C1 segment of cervical spinal cord (tissue), 14 donors: ENCODE measurements at places on chromosomes 11 and 22.

GRCh38 chr22:25554238-25554671 lies 10.2 kb upstream of the GRK3 start:
- DNase-seq = no peak

DNA sequence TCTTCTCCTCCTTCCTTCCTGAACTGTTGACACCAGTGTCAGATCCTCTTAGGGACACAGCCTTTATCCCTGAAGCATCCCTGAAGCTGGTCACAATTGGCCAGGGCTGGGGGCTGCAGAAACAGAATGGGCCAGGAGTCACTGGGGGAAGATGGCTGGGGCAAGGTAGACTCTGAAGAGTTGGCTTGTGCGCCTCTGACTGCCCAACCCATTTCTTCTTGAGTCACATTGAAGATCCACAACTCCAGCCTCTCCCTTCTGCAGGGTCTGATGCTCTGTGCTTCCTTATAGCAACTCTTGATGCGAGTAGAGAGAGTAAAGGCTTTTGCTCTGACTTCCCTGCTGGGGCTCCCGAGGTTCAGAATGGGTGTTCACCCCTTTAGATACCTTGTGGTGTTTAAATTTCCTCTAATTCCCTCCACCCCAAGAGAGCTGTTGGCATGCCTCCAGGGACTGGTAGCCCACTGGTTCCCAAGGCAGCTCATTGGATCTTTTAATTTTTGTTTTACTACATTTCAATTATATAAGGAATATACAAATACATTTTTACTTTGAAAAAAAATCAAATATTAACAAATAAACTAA lies 13.4 kb downstream of the PRDM11 start:
- no peak for DNase-seq

GRCh38 chr11:14584035-14584363 lies 59.6 kb upstream of the PDE3B start:
- no peak for DNase-seq

DNA sequence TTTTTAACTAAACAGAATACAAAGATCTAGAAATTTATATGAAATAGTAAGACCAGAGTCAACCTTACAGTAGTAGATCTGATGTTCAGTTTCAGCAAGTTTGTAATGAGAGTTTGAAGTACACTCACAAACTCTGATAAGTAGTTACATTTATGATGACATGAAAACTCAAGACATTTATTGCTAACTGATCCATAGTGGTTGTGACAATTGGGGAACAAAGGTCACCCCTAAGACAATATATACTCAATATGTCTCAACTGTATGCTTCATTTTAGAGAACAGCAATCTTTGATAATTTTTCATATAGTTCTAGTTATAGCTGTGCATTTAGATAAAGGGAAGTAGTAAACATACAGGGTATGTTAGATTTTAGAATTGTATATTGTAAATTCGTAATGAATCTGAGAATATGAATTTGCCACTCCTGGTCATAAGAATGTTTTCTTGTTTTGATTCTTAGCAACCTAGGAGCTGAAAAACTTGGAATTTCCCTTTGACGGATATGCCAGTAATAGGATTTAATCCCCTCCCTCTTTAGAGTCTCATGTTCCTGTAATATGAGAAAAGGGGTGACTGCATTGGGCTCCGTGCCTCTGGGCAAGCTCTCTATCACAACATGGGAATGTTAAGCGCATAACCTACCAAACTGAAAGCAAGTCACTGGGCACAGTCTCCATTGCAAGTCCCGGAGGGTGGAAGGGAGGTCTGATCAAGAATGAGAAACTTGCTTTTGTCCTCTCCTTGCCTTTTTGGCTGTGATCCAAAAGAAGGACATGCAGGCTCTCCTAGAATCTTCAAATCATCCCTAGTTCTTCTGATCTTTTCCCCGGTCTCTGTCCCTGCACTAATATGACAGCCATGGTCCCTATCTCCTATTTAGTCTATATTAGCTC lies 11.4 kb downstream of the OR10D3 start:
- no peak for DNase-seq

DNA sequence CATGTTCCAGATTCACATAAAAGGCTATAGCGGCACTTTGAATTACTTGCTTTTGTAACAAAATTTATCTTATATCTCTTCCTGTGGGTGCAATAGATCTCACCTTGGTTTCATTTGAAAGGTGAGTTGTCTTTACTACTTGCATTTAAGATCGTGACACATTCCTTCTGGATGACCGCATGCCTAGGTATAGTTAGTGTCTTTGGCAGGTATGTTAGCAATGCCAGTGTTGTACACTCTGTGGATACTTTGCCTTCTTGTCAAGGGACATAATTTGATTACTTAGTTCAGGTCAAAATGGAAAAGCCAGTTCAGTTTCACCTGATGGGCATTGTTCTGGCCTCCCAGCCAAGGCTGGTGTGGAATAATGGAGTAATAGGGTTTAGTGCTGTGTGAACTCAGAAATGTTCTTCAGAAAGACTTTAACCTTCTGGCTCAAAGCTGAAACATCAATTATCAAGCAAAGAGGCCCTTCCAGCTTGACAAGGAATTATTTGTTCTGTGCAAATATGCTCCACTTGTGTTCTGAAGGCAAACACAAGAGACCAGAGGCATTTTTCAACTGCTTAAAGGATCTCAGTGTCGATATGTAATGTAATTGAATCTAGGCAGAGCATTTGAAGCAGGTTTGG lies 64.6 kb downstream of the AMOTL1 start:
- no peak for DNase-seq

DNA sequence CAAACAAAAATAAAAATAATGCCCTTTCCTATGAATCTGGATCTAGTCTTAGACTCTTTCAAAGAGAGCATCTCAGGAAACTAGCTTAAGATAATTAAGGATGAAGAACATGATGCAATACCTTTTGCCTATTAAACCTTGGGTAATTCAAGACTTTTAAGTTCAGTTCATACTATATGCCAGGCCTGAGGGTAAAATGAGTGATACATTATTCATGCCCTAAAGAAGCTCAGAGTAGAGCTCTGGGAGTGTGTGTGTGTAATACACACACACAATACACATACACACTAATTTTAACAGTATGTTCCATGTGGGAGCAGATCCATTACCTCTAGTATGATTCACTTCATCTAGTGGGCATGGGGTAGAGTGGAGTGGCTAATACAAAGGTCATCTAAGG lies 651.4 kb upstream of the CHORDC1 start:
- DNase-seq = no peak

- DNase-seq = no peak
Observed at GRCh38 chr11:103378931-103379330, 269.7 kb downstream of the DYNC2H1 start.

- no peak for DNase-seq
Observed at GRCh38 chr11:129018991-129019390, 76.3 kb upstream of the TP53AIP1 start.

DNA sequence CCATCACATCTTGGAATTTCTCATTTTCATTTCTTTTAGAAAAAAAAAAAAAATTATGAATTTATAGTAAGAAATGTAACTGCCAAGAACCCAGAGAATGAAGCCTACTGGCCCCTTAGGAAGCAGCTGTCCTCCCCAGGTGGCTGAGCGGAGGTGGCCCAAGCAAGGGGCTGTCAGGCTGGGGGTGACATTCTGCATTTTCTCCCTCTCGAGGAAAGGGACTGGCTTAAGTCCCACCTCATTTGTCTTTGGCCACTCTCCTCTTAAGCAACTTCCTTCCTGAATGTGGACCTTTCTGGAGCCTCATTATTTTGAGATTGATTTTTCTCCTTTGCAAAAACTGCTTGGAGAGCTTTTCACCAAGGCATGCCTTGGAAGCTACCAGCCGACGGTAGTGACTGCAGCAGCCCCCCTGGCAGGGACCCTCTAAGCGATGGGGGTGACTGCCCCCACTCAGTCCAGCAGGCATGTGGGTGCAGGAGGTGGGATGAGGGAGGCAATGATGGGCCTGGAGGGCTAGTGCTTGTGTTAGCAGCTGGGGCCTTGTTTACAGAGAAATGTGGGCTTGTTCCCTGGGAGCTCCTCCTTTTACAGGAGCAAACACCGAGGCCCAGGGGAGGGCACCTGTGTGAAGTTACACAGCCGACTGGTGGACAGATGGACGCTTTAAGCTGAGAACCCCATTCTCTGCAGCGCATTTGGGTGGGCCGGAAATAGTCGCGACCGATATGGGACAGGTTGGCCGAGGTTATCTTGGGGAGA lies 111.7 kb downstream of the MORC2 start:
- DNase-seq = no peak

DNA sequence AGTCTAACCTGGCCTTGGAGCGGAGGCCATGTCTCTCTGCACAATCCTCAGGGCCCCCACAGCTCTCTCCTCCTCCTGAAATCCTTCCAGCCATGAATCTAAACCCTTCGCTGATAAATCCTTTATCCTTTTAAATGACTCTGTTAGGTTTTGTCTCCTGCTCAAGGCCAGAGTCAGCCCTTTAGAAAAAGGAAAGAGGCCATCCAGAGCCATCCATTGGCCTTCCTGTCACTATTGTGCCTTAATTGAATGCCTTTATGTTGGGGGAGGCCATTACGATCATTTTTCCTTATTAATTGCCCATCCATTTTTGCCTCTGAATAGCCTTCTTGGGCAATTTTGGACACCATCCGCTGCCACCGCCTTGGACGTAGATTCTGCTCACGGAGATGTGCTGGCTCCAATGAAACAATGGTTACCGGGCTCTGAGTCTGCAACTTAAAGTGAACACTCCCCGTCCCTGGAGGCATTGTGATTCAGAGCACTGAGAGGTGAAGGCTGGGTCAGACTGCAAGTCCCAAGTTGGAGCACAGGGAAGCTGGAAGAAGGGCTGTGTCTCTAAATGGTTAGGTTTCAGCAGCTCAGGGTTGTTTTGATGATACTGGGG lies 213.0 kb upstream of the E2F8 start:
- no peak for DNase-seq

- DNase-seq = no peak
Observed at GRCh38 chr11:94536386-94536785, 7.3 kb upstream of the FUT4 start.

- no peak for DNase-seq
Observed at GRCh38 chr22:39719559-39720450, 149.3 kb downstream of the CACNA1I start.

- no peak for DNase-seq
Observed at GRCh38 chr22:32509045-32509444, 34.4 kb downstream of the FBXO7 start.

GRCh38 chr11:4025967-4026324 lies 68.7 kb upstream of the RRM1 start:
- DNase-seq = no peak

DNA sequence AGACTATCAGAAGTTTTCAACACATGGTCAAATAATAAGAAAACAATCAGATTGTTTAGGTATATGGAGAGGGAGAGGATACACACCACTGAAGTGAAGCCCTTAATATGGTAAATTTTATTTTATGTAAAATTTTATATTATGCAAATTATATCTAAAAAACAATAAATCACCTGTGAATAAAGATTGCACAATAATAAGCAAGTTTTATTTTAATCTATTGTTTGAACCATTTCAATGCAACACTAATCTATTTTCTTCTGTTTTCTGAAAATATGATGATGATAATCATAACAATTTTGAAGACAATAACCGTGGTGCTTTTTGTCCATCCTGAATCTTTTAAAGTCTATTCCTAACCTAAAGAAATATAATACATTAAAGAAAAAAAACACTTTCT lies 1473.5 kb upstream of the TENM4 start:
- DNase-seq = no peak

DNA sequence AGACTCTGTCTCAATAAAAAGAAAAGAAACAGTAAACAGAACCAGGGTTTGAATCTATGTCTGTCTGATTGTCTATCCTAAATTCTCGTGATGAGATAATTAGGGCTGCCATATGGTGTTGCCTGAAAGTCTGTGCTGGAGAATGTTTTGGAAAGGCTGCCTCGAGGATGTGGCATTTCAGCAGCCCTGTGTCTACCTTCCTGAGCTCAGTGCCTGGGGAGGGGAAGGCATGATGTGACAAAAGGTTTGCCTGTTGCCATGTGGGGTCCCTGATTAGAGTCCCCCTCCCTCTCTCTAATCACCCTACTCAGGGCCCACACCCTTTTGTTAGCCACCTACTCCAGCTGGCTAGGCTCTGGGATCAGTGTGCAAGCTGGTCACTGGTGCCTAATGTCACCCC lies 15.2 kb downstream of the CD82 start:
- no peak for DNase-seq
